ENCODE measurements at places on chromosomes 11 and 22.
A peak's percentile ranks its signal among the peaks of the same experiment; 100 is the strongest.

DNA sequence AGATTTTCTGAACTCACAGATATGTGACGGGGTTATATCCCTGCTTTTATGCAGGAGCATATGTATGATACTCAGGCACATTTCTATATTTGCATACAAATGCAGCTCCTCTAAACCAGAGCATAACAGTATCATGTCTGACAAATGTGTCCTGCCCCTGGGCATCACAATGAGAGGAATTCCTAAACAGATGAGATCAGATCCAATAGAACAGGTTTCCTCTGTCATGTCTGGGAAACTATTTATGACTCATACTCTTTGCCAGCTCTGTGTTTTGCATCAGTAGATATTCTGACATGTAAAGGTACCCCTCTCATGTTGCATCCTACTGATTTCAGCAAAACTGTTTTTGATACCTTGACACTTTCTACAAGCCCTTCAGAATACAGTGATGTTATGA lies 29.4 kb downstream of the SYT9 start:
- DNase-seq = no peak

DNA sequence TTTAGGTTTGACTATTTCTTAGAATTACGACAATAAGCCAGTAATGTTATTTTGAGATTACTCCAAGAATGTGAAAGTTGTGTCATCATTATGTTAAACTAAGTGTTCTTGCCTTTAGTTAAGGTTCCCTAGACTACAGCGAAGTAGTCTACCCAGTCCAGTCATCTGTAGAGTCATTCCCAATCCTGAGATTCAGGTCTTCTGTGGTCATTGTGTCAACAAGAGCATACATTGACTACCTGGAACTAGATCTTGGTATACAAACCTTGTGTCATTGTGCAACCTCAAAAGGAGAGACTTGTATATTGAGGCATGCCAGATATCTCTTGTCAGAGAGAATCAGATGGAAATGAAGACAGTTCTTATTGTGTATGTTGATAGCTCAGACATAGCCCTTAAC lies 115.9 kb downstream of the ATM start:
- DNase-seq = no peak

DNA sequence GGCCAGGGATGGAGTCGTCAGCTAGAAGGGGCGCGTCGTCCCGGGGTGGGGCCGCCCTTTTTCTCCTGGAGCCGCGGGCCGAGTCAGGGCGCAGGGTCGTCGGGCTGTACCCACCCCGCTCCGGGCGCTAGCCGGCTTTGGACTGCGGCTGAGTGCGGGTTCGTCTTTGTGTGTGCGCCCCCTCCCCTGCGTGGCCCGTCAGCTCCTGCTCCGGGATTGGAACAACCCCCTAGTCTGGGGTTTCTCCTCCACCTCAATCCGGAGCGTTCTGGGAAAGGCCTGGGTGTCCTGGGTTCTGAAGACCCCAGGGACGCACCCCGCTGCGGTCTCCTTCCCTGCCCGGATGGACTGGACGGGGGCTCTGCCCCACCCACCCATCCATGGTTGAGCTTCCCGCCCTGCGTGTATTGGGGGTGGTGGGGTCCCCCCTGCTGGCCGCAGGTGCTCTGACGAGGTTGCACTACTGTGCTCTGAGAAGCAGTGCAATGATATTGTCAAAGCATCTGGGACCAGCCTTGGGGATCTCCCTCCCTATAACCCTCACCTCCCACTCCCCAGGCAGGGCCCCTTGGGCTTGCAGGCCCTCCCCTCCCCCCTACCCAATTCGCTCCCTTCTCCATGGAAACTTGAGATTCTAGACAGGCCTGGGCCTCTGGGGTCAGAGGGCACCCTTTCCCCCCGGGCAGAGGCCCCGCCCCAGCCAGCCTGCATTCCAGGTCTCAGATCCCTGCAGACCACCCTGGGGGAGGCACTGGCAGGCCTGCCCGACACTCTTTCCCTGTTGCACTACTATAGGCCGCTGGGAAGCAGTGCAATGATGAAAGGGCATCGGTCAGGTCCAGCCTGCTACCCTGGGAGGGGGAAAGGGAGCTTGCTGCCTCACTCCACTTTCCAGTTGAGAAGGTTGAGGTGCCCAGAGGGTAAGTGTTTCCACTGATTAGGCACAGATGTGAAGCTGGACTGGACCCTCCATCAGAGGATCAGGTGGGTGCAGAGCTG lies 10.7 kb downstream of the SDF2L1 start:
- no peak for DNase-seq

GRCh38 chr11:14317659-14318325 lies 41.2 kb downstream of the RRAS2 start:
- no peak for DNase-seq

GRCh38 chr11:94731880-94732601 lies 36.1 kb upstream of the AMOTL1 start:
- DNase-seq = peak; percentile 65

GRCh38 chr22:48785792-48786678 lies 1041.6 kb downstream of the BRD1 start:
- no peak for DNase-seq

DNA sequence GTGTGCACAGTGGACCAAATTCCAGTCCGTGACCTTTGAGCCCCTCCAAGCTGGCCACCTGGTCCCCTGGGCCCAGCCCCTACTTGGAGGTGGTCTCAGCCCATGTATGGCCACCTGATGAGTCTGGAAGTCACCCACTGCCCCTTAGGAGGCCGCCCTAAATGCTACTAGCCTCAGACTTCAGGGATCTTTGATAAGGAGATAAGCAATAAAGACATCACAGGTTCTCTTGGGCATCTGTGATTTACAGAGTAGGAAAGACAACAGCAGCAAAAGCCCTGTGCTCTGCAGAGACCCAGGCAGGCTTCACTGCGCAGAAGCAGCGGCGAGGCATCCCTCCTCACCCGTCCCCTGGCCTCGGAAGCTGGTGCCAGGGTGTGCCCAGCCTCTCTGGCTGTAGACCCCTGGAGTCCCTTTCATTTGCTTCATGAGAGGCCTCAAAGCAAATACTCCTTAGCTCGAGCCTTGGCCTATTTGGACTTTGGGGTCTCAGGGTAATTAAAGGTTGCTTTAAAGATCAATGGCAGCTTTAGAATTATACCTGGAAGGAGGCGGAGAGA lies 360.1 kb downstream of the TBC1D22A start:
- no peak for DNase-seq

- no peak for DNase-seq
Observed at GRCh38 chr22:49815641-49816091, 12.0 kb downstream of the BRD1 start.

- DNase-seq = no peak
Observed at GRCh38 chr22:35102663-35103062, 36.7 kb downstream of the ISX start.

DNA sequence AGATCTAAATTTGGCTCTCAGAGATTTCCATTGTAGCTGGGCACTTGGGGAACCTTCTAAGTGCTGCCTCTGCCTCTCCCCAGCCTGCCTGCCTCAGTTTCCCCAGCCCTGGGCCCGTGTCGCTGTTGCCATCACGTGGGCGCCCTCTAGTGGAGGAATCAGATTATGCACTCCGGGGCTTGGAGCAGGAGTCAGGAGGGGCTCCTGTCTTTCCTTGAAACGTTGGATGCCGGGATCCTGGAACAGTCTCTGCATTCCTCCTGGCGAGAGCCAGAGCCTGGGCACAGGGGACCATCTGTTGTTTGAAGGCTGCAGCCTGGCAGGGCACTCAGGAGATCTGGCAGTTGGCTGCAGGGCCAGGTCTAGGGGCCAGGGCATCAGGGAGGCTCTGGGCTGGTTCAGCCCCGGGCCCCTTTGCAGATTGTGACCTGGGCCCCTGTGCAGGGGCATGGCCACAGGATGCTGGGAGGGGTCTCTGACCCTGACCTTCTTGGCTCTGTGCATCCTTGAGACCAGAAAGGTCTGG lies 71.6 kb downstream of the LRP5 start:
- DNase-seq = no peak

- DNase-seq = no peak
Observed at GRCh38 chr22:22823131-22823810, 64.3 kb upstream of the IGLL5 start.

DNA sequence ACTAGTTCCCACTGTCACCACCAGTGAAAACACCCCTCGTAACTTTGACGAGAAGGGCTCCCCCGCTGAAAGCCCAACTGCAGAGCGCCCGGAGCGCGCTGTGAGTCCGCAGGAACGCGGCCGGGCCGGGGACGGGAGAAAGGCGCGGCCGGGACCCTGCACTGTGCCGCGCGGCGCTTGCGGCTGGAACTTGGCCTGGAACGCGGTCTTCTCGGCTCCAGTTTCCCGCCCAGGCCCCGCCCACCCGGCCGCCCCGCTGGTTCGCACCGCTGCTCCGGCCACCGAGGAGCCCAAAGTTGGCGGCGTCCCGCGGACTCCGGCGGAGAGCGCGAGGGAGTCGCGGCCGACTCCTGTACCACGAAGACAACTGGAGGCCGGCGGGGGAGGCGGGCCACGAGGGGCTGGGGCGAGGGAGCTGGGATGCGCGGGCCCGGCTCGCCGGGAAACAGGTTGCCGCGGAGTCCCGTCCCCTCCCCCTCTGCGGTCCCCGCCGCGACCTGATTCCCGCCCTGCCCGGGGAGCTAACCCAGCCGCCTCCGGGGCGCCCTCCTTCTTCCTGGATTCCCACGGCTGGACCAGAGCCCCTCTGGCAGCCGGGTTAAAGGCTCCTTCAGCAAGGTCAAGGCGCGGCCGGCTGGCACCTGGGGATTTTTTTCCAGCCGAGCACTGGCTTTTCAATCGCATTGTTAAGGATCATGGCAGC lies 3.4 kb downstream of the TENM4 start:
- no peak for DNase-seq

DNA sequence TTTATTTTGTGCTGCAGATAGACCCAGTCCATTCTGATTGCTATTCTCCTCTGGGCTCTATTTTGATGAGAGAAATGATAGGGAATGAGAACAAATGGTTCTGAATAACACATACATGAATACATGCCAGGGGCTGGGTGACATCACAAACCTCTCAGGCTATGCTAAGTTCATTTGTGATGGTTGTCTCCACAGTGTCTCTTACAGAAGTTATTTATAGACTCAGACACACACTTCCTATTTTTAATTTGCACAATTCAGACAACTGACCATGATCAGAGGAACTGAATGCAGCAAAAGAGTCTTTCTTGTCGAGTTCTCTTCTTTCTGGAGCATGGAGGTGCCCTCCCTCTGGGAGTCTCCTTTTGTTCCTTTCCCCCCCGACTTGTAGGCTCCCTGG lies 991.7 kb downstream of the OPCML start:
- DNase-seq = no peak

- no peak for DNase-seq
Observed at GRCh38 chr11:84316866-84317555, 1030.8 kb upstream of the CCDC90B start.

- no peak for DNase-seq
Observed at GRCh38 chr22:23534201-23534850, 45.8 kb downstream of the IGLL1 start.

- DNase-seq = peak; percentile 89
Observed at GRCh38 chr11:95512177-95512576, 277.4 kb downstream of the FAM76B start.

DNA sequence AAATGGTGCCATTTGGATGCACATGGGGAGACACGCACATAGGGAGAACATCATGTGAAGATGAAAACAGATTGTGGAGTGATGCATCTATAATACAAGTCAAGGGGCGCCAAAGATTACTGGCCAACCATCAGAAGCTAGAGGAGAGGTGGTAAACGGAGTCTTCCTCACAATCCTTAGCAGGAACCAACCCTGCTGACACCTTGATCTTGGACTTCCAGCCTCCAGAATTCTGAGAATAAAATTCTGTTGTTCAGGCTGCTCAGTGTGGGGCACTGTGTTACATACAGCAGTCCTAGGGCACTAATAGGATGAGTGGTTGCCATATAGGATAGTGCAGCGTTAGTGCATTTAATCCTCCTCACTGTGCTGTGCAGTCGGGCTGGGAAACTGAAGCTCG lies 8.0 kb upstream of the SEC14L4 start:
- no peak for DNase-seq

- no peak for DNase-seq
Observed at GRCh38 chr22:46604306-46604690, 15.9 kb upstream of the GRAMD4 start.

DNA sequence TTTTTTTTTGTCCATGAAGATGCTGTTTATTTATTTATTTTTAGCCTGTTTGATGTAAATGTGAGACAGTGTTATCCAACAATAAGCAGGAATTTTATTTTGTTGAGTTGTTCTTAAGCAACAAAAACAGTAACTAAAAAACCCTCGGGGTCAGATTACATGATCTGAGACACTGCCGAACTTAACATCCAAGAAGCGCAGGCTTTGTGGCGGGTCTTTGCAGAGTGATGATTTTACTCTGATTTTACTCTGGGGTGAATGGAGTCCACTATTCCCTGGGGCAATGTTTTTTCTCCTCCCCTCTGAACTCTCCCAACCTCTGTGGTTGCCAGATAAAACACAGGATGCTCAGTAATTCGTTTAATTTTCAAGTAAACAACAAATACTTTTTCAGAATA lies 450.1 kb upstream of the B3GAT1 start:
- no peak for DNase-seq

DNA sequence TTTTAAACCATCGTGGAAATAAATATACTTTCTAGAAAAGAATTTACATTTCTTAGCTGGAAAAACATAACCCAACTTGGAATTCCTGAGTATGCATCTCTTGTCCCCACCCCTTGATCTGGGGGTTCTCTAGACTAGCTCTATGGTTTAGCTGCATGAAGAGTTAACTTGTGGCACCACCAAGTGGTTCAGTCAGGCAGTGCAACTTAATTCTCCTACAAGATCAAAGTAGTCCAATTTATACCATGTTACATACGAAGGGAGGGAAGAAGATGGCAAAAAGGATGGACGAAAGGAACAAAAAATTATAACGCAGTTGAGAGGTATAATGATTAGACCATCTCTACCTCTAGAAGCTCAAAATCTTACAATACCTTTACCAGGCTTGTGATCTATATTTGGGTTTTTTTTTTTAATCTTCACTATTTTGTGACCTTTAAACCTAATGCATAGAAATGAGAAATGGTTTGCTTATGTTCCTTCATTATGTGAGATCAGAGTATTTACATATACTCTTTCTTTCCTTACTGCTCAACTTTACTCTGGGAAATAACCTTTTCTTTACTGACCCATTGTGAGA lies 28.5 kb upstream of the ALKBH3 start:
- peak; percentile 56 for DNase-seq

DNA sequence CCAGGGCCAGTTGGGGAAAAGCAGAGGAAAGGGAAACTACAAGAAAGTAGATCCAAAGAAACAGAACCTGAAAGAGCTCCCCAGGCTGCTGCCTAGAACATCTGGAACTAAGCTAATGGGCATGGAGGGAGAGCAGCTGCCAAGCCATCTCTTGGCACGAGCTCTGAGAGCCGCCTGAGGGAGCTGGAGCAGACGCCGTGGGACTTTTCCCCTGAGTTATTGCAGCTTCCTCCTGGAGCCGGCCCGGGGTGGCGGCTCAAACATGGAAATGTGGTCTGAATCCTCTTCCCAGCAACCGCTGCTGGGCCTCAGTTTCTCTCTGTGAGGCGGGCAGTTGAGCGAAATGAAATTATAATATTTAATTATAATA lies 41.8 kb downstream of the LIF start:
- peak; percentile 89 for DNase-seq

- no peak for DNase-seq
Observed at GRCh38 chr11:78350646-78351165, 66.9 kb downstream of the GAB2 start.

All from AG09319 (cell line).